ENCODE measurements at places on chromosomes 2 and 18.

DNA sequence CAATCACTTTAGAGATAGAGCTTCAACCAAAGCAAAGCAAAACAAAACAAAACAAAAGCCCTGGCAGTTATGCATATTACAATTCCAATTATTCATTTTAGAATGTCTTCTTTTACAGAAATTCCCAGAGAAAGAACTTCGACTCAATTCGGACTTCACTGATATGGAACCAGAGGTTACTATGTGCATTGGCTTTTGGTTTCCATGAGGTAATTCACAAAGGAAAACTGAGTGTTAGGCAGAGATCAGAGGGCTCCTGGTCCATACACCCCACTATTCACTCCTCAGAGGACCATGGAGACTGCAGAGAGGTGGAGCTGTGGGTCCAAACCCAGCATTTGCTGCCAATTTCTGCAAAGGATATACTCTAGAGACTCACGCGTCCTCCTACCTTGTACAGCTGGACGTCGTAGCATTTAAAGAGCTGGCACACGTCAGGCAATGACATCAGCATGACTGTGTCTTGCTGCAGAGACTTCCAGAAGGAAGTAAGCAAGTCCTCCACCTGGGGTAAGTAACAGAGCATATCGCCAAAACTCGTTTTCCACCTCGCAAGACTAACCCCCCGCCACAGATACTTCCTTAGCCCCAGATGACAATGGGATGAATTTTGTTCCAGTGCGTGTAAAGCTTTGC, 31.3 kb upstream of the CREG2 start:
- no peak for DNase-seq

DNA sequence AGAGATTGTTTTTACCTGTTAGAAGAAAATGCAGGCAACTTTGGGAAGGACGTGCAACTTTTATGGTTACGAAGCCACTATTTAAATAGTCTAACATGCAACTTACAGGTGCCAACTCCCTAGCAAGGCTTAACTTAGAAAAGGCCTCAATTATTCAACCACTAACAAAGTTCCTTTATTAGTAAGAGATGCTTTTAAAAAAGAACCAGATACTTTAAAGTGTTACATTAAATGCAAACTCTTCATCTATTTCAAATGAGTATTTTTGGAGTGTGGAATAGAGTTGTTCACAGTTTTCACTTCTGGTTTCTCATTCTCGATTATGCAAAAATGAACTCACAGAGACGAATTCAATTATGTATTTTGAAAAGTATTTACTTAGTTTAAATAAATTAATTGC, 51.7 kb downstream of the PELI1 start:
- DNase-seq: no peak

GRCh38 chr18:68985172-68985820, 187.4 kb downstream of the CCDC102B start:
- no peak for DNase-seq

DNA sequence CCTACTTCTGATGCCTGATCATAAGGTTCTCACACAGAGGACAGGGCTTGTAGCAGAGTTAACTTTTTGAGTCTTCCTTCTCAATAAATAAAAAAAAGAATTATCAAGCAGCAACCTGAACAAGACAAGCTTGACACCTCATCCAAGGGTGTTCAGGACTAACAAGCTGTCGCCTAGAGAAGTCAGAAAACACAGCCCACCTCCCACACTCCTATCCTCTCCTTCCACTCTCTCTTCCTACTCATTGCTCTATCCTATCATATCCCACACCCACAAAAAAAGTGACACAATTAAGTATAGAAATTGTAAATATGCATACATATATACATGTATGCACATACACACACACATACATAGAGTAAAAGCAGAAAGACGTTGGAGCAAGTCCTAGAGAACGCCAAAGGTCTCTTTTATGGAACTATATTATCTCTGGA, 5.4 kb downstream of the NBAS start:
- DNase-seq: no peak

- no peak for DNase-seq
Observed at GRCh38 chr2:109459485-109459884, 154.3 kb downstream of the SEPTIN10 start.

DNA sequence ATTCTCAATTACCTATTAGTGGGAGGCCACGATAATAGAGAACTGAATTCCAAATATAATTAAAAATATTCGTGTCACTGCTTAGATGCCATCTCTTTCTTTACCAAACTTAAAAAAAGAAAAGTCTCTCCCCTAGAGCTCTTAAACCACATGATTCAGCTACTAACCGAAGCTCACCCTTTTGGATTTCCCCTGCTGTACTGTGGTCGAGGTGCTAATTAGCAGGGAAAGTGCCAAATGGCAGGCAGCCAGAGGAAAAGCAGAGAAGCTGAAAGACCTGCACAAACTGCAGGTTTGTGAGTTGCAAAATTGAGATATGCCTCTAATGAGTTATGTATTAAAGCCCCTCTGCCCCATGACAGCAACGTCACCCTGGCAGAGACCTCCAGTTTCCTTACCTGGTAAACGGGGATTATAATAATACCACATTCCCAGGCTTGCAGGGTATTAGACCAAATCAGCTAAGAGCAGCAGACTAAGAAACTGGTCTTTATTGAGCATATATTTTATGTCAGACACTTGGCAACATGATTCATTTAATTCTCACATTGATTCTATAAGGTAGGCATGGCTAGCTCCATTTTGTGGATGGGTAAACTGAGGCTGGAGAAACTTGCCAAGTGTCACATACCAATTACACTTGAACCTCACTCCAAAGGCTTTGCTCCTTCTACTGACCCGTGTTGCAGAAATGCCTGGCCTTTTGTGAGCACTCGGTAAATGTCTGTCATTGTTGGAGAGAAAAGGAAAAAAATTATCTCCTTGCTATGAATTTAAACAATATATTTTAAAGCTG, 259.7 kb downstream of the LPIN1 start:
- no peak for DNase-seq

DNA sequence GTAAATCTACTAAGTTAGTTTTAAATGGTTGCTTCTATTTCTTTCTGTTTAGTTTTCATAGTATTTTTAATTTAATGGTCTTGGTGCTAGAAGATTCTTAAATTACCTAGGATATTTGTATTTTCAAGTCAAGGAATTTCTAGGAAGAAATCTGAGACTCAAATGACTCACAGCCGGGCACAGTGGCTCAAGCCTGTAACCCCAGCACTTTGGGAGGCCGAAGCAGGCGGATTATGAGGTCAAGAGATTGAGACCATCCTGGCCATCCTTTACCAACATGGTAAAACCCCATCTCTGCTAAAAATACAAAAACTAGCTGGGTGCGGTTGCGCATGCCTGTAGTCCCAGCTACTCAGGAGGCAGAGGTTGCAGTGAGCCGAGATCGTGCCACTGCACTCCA, 95.5 kb downstream of the C2orf74 start:
- DNase-seq: no peak

- DNase-seq: no peak
Observed at GRCh38 chr2:65390134-65390533, 42.3 kb downstream of the SPRED2 start.

GRCh38 chr18:78629426-78629825, 350.2 kb upstream of the SALL3 start:
- DNase-seq: no peak
